Cortex of kidney (tissue), 1 donor: ENCODE measurements at places on chromosomes 7 and 10.

- no peak for DNase-seq
Measured at GRCh38 chr10:111648046-111648445, 535.5 kb downstream of the GPAM start.

GRCh38 chr7:113891828-113892227, 27.0 kb downstream of the PPP1R3A start:
- DNase-seq, result no peak

GRCh38 chr7:70730451-70731110, 401.4 kb upstream of the GALNT17 start:
- no peak for DNase-seq

DNA sequence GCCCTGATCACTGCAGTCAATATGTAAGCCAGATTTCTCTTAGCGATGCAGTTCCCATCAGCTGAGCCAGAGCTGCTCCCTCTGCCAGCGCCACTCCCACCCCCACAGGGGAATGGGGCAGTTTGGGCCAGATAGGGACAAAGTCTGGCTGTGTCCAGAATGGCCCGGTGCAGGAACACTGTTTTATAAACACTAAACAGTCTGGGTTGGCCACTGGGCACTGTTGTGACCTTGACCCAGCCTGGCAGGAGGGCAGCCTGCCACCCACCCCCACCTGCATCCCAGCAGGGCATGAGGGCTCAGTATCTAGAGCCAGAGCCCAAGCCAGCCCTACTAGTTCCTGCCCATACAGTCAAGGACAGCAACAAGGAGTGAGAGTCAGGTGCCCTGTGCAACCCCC, 1.3 kb downstream of the OGDHL start:
- DNase-seq, result no peak

DNA sequence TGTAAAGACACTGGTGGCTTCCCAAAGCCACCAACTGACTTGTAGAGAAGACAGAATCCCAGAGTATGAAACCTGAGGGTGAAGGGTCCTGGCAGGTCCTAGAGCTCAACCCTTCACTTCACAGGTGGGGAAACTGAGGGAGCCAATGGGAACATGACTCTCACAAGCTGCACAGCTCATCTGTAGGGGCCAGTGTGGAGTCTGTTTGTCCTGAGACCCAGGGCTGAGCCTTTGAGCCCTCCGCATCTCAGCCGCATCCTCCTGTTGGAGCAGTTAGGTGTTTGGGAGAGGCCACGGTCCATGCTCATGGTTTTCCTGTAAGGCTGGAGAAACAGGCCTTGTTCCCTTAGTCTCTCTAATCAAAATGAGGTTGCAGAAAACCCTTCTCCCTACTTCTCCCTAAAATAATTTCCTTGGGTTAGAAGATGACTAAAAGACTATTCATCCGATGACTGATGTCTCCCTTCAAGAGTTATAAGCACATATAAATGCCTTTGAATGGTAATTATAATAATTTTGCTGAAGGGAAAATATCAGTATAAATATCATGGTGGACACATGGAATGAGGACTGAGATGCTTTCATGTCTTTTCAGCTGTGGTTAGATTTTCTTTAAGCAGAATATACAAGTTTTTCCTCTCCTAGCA, 10.3 kb downstream of the HTRA1 start:
- no peak for DNase-seq

- no peak for DNase-seq
Measured at GRCh38 chr7:86768967-86769760, 125.5 kb downstream of the GRM3 start.

DNA sequence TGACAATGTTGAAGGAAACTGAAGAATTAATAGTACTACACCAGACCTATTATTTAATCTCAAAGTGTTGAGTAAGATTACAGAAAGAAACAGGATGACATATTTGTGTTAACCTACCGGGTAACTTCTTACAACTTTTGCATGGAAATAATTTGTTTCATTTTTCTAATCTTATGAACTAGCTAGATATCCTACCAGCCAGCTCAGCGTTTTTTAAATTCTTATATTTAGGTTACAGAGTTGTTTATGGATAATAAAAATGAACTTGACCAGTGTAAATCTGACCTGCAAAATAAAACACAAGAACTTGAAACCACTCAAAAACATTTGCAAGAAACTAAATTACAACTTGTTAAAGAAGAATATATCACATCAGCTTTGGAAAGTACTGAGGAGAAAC, 37.0 kb downstream of the KIF11 start:
- no peak for DNase-seq

- no peak for DNase-seq
Measured at GRCh38 chr10:95525033-95525418, 36.1 kb downstream of the SORBS1 start.

GRCh38 chr7:50409856-50410745, 40.0 kb downstream of the FIGNL1 start:
- no peak for DNase-seq

- DNase-seq, result no peak
Measured at GRCh38 chr10:30437031-30437841, 3.3 kb downstream of the MAP3K8 start.

DNA sequence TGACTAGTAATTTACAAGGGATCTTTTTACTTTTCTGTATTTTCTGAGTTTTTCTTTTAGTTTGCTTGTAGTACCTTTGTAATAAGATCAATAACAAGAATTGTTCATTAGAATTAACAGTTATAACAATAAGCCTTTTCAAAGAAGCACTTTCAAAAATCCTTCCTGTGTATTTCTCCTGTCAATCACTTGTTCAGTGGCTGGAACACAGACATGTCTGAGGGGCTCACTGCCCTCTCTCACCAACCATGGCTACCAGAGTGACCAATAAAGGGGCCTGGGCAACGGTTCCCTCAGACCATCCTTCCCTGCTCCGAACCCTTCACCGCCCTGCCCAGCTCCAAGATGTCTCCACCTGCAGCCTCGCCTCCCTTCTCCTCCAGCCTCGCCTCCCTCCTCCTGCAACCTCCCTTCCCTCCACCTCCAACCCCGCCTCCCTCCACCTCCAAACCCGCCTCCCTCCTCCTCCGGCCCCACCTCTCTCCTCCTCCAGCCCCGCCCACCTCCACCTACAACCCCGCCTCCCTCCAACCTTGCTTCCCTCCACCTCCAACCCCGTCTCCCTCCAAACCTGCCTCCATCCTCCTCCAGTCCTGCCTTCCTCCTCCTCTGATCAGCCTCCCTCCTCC, 353.4 kb downstream of the TNS3 start:
- no peak for DNase-seq

DNA sequence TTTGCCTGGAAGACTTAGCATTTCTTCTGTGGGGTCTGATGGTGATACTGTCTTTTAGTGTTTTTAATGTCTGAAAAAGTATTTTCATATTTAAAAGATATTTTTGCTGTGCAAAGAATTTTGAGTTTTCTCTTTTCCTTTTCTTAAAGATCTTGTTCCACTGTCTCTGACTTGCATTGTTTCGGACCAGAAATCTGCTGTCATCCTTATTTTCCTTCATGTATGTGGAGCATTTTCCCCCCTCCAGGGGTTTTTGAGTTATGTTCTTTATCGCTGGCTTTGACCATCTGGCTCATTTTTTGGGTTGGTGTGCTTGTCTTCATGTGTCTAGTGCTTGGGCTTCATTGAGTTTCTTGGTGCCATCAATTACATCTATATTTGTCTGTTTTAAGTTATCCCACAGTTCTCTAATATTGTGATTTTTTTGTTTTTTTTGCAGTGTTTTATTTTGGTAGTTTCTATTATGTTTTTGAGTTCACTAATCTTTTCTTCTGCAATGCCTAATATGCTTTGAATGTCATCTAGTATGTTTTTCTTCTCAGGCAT, 119.9 kb downstream of the MGMT start:
- no peak for DNase-seq

GRCh38 chr10:92789067-92789466, 59.3 kb upstream of the EXOC6 start:
- DNase-seq, result no peak

DNA sequence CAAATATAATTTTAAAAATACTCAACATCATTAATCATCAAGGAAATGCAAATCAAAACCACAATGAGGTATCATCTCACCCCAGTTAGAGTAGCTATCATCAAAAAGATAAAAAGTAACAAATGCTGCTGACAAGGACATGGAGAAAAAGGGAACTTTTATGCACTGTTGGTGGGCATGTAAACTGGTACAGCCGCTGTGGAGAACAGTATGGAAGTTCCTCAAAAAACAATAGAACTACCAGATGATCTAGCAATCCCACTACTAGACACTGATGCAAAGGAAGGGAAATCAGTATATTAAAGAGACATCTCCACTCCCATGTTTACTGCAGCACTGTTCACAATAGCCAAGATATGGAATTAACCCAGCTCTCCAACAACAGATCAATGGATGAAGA, 384.5 kb downstream of the PLXDC2 start:
- DNase-seq, result no peak

DNA sequence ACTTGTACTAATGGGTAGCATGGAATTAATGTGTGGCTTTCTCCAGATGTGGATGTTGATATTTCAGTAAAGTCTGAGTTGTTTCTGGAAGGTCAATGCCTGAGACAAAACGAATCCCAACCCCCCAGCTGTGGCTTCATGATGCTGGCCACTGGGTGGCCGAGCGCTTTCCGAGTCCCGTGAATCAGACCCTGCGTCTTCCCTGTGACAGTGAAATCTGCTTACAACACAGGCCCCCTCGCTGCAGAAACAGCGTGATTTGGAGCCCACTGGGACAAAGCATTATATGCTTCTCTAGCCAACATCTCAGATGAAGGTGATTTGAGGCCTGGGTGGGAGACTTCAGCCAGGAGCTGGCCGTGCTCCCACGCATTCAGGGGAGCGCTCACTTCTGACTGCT, 124.7 kb downstream of the WDR37 start:
- no peak for DNase-seq

GRCh38 chr7:4861673-4862072, at the start of gene PAPOLB:
Gene PAPOLB (minus strand): TSS chr7:4862030. CDS start chr7:4861810, 220 bp downstream.
- no peak for DNase-seq

DNA sequence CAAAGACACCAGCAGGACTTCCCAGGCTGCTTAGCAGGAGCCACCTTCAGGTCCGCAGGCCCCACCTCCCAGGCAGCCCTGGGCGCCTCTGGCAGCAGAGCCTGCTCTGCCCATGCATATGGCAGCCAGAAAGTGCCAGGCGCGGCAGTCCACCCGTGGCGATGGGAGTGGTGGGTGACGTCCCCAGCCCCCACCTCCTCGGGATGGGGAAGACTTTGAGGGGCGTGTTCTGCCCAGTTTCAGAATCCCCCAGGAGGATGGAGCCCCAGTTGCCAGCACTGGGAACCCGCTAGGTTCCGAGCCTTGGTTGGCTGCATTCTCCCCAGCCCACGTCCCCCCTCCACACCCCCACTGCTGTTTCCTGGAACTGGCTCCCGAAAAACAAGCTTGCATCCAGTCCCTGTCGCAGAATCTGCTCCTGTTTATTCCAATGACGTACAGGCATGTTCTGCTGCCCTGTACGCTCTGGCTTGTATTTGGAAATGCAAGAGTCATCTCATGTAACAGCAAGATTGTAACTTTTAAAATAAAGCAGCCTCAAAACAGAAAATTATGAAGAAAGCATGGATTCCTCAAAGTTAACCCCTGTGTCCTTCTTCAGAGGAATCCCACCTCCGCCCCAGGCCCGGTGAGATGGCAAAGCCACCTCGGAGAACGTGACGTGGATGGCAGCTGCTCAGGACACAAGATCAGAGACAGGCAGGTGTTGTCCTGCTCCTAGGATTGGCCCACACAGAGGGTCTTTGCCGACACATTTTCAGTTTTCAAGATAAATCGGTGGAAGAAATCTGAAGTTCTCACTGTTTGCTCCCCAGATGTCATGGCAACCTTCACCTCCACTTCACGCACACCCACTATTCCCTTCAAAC, 87.8 kb upstream of the PPP2R2D start:
- DNase-seq, result no peak

GRCh38 chr10:11165591-11166543, 148.2 kb downstream of the CELF2 start:
- DNase-seq, result no peak

DNA sequence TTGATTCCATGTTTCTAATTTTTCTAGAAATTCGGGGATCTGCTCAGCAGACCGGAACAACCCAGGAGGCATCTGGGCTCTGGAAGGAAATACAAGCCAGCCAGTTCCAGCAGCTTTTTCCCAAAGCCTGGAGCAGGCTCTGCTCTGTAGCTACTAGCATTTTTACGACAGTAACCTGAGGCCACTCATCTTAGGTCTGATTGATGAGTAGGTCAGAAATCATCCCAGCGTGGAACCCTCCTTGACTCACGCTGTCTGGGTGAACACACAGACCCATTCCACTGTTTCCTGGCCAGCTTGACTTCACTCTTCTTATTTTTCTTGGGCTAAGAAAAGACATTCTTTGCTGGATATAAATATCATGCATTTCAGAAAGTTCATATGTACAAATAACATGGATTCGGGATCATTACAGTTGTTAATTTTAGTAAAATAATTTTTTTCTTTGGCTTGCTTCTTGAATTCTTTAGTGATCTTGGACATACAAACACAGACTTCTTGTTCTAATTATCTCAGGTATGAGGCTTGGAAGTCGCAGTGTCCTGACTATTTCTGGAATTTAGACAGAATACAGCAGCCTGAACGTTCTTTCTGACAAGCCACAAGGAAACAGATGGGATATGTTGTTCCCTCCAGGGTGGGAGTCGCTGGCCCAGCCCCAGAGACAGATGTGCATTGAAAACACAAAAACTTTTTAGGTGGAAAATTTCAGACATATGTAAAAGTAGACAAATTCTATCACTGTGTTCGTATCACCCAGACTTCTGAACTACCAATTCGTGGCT, 54.6 kb upstream of the PITRM1 start:
- DNase-seq, result no peak

DNA sequence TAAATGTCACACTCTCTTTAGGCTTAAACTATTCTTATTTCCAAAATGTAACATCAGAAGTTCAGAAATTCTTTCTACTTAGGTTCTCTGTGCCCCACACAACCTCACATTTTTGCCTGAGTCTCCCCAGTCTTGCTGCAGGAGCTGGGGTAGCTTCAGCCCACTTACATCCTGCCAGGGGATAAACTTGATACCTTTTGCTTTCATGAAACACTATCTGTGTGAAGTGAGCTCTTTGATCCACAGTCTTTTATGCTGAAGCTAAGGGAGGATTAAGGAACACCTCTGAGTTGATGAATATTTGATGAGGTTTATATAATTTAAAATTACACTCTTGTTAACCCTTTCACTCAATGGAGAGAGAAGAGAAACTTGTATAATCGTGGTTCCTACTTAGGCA, 341.0 kb downstream of the AUTS2 start:
- no peak for DNase-seq
